Ureter (tissue), 1 donor: ENCODE measurements at places on chromosomes 16 and 17. TPM values are rescaled to one million over a fixed set of nuclear protein-coding genes. Genes with fewer than 3 reads are reported as not detected.

The TP53TG3F gene
- not detected for total RNA-seq

The EEF2K gene
- 52.7 TPM for total RNA-seq

The TM4SF5 gene
- not detected for total RNA-seq

The TBC1D3B gene
- total RNA-seq: 13.6 TPM

The RNF135 gene
- total RNA-seq: 22.3 TPM

The ARHGDIG gene
- total RNA-seq: not detected

The RNF151 gene
- total RNA-seq: not detected

The ABCA8 gene
- 32.4 TPM for total RNA-seq

The TBC1D3E gene
- not detected for total RNA-seq

The TP53TG3D gene
- total RNA-seq: not detected

The TBC1D16 gene
- 37.0 TPM for total RNA-seq

The VPS9D1 gene
- total RNA-seq: 17.7 TPM

The RNF112 gene
- 20.7 TPM for total RNA-seq

The KRTAP9-1 gene
- not detected for total RNA-seq

The CD300H gene
- total RNA-seq: not detected

The CYGB gene
- 24.6 TPM for total RNA-seq

The SRSF2 gene
- 231 TPM for total RNA-seq

The KRTAP4-5 gene
- total RNA-seq: not detected
